ENCODE measurements at places on chromosomes 5 and 9.

GRCh38 chr9:113998525-113999255 lies 79.4 kb downstream of the AMBP start:
- DNase-seq = no peak

GRCh38 chr9:116144038-116144437 lies 9.6 kb upstream of the PAPPA start:
- DNase-seq = no peak

DNA sequence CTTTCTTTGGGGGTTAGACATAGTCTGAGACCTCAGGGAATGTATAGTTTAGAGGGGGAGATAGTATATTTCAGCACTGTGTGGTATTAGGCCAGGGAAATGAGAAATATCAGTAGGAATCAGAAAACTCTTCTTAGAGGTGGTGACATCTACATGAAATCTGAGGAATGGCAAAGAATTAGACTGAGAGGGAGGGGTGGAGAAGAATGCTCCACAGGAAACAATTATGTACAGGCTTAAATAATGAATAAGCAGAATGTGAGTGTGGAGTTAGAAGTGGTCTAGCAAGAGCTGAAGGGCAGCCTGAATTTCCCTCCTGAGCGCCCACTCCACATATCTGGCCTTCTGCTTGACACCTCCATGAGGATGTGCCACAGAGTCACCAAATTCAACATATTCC lies 3.6 kb upstream of the MACIR start:
- no peak for DNase-seq

GRCh38 chr5:154352960-154353548 lies 92.7 kb upstream of the SAP30L start:
- no peak for DNase-seq

DNA sequence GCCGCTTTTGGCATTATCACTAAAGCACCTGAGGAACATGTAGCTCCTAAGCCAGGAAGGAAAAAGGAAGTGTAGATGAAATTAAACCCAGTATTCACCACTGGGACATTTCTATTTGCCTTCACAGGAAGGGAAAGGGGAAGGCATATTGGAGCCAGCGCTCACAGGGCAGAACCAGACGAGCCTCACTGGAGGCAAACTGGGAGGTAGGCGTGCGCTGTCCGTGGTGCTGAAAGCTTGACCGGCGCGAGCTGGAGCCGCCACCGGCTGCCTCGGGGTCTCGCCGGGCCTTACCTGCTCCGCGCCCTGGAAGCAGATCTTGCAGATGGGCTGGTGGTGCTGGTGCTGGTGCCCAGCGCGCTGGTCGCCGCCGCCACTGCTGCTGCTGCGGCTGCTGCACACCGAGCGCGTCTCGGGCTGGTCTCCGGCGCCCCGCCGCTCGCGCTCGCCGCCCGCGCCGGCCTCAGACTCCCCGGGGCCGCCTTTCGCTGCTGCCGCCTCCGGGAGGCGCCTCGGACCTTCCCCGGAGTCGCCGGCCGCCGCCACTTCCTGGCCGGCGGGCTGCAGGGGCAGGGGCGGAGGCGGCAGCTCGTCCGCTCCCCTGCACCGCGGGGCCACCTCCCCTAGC lies 732 bp downstream of the MARCHF11 start:
- DNase-seq = no peak

DNA sequence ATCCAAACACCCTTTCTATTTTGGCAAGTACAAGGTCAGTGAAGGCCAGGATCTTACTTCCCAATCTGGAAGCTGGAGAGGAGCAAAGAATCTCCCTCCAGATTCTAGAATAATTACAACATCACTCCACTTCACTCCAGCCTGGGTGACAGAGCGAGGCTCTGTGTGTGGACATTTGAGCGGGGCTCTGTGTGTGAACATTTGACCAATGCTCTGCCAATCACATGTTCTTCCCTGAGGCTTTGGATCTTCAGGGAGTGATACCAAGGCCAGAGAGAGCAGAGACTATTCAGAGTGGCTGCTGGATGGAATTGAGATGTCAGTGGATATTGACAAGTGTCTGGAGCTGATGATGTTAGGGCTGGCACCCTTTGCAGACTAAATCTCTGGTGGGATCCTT lies 24.7 kb upstream of the ANKRD34B start:
- no peak for DNase-seq

- DNase-seq = no peak
These were observed 16.4 kb upstream of the LPCAT1 start for GRCh38 chr5:1540166-1540565.

DNA sequence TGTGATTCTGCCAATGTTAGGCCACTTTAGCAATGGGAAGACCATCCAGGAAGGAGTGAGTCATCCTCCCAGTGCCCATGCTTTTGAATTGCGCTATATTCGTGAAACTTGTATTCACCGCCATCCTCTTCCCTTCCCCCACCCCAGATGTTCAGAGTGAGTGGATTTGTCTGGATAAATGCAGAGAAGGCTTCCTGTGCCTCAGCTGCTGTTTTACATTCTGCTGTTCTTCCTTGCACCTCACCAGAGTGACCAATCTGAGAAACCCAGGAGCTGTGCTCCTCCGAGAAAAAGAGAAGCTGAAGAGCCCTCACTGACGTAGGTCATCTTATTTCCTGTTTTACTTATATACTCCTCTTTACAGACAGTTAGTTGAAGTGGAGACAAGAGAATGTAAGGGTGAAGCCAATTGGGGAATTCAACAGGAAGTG lies 24.6 kb upstream of the SVEP1 start:
- no peak for DNase-seq

- DNase-seq = no peak
These were observed 6.5 kb downstream of the RPS6 start for GRCh38 chr9:19373527-19373926.

DNA sequence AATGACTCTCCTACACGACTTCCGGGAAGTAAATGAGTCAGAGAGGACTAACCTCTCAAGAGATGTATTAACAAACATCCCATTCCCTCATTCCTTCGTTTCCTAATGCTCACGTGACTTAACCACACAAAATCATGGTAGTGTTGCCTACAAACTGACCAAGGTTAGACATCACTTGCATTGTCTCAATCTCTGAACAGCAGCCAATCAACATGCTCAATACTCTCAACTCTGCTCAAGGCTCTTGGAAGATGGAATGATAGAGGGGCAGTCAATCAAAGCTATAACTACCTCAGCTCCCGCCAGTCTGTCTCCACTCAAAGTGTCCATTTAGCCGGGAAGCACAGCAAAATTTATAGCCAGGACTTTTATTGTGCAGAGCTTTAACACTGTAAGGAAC lies 143.8 kb upstream of the PIK3R1 start:
- no peak for DNase-seq

DNA sequence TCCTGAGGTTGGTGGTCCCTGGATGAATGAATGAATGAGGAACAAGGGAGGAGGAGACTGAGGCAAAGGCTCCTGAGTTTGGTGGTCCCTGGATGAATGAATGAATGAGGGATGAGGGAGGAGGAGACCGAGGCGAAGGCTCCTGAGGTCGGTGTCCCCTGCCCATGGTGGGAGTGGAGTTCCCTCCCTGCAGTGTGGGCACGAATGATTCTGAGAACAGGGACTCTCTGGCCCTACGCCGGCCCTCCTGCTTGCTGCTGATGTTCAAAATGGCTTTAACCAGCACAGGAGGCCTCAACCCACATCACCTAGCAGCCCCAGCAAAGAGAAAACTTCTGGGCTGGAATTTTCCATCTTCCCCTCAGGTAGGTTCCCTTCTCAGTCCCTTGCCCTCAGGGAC lies 377.8 kb downstream of the IRX2 start:
- no peak for DNase-seq

- DNase-seq = no peak
These were observed 488.1 kb downstream of the IRX1 start for GRCh38 chr5:4083591-4084337.

DNA sequence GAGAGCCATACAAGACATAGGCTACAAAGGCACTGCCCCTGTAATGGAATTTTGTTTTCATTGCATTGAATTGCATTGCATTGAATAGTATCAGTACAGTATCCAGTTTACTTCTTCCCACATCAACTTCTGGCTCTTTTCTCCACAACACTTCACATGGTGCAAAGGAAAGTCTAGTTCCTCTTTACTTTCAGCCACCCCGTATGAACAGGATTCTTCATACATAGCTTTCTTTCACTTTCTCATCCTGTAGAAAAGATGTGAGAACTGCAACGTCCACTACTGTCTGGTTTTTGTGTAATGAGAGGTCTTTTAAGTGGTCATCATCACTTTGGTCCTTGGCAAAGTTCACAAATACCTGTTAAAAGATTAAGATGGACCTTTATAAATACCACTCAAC lies 20.2 kb downstream of the NIPSNAP3B start:
- DNase-seq = no peak

Measured in stimulated activated CD8-positive, alpha-beta memory T cell treated with anti-CD3 and anti-CD28 coated beads, Interleukin-4, amount 100 ng/mL, for 4 hours (primary cell).